Activated naive CD4-positive, alpha-beta T cell treated with Interleukin-2 at 50 U/mL for 16 hours (primary cell): ENCODE measurements at places on chromosomes 6 and 20.

DNA sequence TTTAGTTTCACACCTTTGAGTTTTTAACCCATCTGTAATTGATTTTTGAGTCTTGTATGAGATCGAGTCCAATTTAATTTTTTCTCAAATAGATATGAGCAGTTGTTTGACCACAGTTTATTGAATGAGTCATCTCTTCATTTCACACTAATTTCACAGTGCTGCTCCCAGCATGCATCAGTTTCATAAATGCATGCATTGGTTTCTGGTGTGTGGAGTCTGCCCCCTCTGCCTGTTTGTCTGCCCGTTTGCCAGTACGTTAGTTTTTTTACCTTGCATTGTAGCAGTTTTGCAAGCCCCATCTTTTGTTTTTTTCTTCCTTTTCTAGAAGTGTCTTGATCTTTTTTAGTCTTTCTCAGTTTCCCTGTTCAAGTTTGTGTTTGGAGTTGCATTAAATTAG is 11.9 kb downstream of the SLX4IP start:
- DNase-seq = peak; percentile 58

- DNase-seq = no peak
Observed at GRCh38 chr6:148472171-148473105, 129.8 kb downstream of the SASH1 start.

- DNase-seq = no peak
Observed at GRCh38 chr6:135323202-135323668, 142.1 kb downstream of the MYB start.

GRCh38 chr6:54856129-54856528 is 9.6 kb downstream of the FAM83B start:
- DNase-seq = no peak

- DNase-seq = no peak
Observed at GRCh38 chr6:168285456-168285855, 34.1 kb downstream of the DACT2 start.

- DNase-seq = no peak
Observed at GRCh38 chr20:25067102-25067987, 9.4 kb upstream of the ACSS1 start.

- DNase-seq = no peak
Observed at GRCh38 chr6:28354688-28355554, 5.2 kb downstream of the ZKSCAN3 start.

DNA sequence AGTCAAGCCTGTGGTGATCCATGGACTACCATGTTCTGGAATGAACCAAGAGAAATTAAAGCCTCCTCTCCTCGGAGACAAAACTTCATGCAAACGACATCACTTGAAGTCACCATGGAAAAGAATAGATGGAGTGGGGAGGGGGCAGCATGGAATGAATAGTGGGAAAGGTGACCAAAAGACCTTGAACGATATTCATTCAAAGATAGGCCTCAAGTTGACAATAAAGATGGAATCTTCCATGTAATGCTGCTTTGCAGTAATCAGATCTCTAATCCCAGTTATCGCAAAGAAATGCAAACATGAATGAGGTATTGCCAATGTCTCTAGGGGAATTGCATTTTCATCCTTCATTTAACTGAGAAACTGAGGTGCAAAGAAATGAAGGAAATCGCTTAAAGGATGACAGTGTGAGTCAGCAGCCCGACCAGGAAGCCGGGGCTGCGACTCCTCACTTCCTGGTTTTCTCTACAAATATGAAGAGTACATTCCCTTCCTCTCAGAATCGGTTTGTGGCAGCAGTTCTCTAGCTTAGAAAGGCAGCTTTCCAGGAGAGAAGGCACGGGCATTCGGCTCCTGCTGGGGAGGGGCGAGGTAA is 65.6 kb upstream of the RREB1 start:
- no peak for DNase-seq

DNA sequence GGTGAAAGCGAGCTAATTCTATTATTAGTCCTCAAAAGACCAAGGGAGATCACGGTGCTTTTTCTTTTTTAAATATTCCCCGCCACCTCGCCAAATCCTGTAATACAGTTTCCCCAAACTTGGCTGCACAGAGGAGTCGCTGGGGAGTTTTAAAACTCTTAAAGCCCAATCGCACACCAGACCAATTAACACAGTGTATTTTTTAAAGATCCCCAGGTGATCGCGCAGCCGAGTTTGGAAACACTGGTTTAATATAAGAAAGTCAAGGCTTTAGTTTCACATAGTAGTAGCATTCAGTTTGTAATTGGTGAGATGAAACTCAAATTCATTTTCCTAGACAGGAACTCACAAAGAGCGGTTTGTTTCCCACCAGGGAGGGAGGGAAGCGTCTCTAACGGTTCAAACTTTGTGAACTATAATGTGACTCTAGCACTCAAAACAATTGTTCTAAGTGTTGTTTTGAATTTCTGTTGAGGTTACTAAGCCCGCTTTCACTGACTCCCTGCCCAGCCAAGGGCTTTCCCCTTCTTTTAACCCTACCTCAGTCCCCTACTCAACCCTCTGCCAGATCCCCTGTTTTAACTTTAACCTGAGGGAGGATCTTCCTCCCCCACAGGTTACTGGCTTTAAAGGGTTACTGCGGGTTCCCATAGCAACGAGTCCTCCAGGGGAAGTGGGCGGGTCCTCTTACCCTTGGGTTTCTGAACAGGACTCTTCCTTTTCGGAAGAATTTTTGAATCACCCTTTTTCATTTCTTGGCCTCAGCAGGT is 25.7 kb upstream of the BTBD3 start:
- DNase-seq = peak; percentile 3

DNA sequence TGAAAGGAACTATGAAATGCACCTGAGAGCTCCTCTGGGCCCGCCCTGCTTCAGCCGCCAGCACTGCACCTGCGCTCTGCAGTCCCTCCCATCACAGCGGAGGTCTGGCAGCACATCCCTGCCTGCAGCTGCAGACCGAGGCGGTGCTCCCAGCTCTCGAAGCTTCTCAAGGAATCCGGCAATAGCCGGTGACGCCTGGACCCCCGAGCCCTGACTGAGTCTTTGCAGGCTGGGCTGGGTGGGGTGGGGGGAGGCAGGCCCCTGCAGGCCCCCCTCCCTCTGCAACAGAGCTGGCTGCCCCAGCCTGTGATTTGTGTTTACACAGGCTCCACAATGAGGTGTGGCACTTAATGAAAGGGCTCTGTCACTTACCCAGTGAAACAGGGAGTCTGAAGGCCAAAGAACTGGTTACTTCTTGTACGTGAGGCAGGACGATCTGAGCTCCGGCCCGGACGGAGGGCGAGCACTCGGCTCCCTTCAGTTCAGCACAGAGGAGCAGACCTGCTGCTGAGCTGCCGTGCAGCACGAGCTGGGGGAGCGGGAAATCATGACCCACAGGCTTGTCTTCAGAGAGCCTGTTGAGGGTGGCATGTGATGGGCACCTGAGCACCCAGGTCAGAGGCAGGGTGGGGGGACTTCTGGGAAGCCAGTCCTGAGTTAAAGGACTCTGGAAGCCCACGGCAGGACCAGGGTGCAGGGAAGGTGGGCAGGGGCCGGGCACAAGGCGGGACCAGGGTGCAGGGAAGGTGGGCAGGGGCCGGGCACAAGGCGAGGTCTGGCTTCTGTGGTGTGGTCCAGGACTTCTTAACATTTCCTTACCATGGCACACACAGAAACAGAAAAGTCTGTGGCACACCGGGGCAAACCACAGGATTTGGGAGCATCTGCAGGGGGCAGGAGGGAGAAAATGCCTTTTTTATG is 192.3 kb upstream of the THBS2 start:
- no peak for DNase-seq

- no peak for DNase-seq
Observed at GRCh38 chr6:135012764-135013163, 41.9 kb downstream of the HBS1L start.

DNA sequence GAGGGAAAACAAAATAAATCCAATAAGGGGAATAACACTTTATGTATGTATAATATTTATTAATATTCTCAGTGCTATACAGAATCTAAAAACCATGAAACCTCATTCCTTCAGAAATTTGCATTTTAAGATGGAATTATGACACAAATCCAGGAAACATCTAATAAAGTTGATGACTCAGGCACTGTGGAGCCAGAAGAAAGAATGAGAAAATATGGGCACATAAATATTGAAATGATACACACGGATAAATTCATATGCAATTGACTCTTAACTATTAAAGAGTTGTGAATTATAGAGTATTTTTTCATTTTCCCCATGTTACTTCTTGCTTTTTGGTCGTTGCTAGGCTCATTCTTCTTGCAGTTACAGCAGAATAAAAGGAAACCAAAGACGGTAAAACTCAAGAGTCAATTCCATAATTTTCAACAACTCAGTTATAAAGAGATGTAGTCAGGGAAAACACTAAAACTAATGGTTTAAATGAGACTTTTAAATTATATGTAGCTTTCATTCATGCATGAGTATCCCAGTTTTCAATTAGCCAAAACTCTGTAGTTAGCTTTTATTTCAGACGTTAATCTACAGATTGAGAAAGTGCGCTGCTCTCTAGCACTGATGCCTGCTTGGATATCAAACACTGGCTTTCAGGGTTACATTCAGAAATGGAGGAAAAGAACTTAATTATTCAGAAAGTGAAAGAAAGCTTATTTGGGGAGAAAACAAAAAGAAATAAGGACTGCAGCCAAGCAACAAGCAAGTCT is 95.4 kb downstream of the ADGRB3 start:
- no peak for DNase-seq

- no peak for DNase-seq
Observed at GRCh38 chr6:75480425-75480824, 13.2 kb downstream of the FILIP1 start.

DNA sequence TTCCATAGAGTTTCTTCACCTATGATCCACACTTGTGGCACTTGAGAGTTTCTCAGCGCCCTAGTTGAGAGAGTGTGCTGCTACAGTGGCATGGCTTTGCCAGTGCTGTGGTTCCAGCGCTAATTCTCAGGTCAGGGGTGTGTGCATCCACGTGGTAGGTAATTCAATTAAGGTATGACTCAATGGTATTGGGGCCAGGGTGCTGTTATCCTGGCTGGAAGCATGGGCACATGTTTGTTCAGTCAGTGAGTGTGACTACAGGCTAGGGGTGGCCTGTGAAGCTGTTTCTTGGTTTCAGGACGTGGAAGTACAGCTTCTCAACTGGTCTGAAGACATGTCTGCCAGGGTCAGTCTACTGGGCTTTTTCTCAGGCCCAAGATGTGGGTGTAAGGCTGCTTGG is 3.0 kb upstream of the SEMG2 start:
- DNase-seq = no peak

GRCh38 chr6:87375315-87375714 is 30.7 kb downstream of the C6orf163 start:
- DNase-seq = no peak

DNA sequence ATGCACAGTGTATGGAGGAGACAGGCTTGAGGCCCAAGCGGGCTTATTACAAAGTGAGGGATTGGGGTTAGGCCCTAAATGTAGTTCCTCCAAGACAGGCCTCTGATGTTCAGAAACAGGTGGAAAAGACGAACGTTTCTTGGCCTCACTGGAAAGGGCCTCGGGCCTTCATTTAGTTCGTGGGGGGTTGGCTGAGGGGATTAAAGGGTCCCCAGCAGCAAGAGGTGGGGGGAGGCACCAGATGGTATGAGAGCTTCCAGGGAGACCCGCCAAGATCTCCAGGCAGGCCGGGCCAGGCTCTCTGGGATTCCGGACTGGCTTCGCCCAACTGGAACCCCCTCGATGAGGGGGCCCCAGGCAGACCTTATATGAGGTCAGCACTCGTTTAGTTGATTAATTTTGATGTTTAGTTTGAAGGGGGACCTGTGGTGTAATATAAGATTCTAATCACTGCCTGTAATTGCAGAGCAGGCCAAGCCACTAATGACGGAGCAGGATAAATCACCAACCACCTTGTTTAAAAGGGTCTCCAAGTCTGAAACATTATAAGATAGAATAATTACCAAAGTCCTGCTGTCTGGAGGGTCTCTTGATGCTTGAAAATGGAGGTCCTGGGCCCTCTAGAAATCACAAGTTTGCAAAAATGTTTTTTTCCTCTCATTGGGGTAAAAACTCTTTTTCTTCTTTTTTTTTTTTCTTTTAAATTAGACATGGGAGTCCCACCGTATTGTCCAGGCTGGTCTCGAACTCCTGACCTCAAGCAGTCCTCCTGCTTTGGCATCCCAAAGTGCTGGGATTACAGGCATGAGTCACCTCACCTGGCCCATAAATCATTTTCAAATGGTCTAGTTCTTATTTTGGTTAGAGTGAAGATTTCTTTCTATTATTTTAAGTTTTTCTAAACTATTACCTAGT is 2.2 kb downstream of the HMGA1 start:
- no peak for DNase-seq

DNA sequence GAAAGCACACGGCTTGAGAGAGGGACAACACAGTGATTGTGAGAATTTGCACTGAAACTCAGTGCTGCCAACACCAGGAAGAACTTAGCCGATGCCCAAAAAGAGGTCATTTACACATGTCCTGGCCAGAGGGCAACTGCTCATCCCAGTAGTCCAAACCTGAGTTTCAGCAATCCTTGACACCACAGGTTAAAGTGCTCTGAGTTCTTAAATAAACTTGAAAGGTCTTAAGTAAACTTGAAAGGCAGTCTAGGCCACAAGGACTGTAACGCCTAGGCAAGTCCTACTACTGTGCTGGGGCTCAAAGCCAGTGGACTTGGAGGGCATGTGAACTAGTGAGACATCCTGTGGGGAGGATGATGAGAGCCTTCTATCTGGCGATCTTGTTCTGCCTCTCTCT is 14.1 kb downstream of the SNX14 start:
- DNase-seq = no peak

DNA sequence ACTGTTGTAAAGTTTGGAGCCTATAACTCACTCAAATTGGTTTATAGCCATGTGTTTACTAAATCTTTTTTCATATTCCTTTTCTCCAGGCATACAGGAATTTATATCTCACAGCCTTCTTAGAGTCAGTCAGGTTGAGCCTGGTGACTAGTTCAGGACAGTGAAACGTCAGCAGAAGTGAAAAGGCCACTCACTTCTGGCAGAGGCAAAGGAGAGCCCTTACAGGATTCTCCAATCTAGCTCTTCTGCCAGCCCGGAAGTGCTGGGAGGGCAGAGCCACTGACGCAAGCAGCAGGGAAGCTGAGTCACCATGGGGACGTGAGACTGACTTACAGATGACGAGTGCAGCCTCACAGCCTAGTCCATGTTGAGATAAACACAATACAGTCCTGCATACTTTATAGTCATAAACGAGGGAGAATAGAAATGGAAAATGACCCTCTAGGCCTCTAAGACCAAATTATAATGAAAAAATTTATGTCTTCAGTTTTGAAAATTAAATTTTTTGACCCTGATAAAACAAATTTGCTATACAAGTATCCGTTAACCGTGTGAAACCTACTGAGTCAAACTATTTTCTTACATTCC is 1.3 kb downstream of the PXT1 start:
- peak; percentile 84 for DNase-seq

DNA sequence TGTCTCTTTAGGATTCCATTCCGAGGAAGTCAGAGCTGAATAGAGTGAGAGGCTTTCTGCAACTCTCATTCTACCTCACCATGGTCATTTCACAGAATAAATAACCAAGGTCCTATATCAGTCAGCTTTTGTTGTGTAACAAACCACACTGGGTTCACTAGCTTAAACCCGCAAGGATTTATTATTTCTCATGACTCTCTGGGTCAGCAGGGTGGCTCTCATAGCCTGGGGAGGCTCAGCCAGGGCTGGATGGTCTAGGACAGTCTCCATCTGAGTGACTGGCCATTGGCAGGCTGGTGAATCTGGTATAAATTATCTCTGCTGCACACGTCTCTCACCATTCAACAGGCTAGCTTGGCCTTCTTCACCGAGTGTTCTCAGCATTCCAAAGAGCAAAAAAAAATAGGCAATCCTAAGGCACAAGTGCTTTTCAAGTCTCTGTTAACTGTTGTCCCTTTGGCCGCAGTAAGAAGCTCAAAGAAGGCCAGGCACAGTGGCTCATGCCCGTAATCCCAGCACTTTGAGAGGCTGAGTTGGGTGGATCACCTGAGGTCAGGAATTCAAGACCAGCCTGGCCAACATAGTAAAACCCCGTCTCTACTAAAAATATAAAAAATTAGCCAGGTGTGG is 39.7 kb downstream of the ISM1 start:
- DNase-seq = no peak
